ENCODE measurements at places on chromosomes 2 and 18.

GRCh38 chr2:163247847-163248220 is 409.3 kb upstream of the KCNH7 start:
- no peak for DNase-seq

GRCh38 chr2:239267288-239267951 is 133.4 kb downstream of the HDAC4 start:
- DNase-seq = peak; percentile 77

DNA sequence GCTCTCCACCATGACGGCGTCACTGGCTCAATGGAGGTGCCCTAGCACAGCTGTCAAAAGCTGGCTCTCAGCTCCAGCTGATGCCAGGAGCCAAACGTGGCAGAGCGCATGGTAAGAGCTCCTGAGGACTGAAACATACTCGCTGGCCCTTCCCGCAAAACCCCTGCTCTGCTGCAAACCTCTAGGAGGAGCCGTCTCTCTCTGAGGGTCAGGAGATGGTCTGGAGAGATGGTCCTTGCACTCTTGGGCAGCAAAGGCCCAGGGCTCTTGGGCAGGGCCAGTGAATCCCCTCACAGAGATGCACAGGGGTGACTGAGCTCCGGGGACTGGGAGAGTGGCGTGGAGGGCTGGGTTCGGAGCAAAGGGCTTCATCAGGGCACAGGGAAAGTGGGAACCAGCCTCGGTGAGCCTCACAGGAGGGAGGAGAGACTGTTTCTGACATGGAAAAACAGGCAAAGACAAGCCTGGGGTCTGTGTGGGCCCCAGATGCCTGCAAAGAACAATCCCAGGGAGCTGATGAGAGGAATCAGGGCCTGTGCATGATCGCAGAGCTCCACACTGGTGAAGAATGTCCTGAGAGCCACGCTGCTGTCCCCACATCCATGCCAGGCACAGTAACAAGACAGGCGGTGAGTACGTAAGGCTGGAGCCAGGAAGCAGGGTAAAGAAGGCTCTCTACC is 17.2 kb downstream of the SNORC start:
- no peak for DNase-seq

DNA sequence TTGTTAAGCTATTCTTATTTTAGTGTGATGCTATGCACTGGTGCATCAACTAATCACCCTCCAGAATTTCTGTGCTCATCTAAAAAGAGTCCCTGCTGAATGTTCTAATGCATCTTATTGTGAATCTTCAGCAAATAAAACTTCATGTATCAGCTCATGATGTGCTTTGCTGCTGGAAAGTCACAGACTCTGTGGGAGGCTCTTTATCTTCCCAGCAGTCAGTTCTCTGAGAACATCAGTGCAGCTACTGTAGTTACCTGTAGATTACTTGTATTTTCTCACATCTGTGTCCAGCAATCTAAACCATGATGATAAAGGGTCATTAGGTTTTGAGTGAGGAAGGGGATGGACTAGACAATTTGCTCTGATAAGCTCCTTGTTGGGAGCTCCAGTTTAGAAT is 141.6 kb upstream of the SP3 start:
- DNase-seq = no peak

DNA sequence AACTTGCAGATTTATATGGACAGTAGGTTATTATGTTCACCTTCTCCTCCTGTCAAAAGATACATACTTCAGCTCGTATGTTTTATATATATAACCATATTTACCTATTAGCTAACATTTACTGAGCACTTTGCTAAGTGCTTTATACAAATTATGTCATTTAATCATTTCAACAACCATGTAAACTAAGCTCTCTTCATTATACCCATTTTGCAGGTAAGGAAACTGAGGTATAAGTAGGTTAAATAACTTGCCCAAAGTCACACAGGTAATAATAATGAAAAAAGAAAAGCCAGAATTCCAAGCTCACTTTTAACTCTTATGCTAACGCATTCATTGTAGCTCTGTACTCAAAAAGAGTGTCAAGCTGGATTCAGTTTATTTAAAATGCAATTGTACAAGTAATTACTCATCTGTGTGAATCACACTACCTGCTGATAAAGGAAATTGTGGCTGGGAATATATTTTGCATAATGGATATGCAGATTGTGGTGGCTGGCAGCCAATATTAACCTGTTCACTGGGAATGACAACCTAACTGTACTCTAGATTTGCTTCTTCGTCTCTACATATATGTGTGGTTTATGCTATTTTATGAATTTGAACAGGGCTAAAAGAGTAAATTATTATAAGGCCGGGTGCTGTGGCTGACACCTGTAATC is 20.6 kb downstream of the SLC16A14 start:
- no peak for DNase-seq

GRCh38 chr2:222451224-222451674 is 26.9 kb downstream of the SGPP2 start:
- no peak for DNase-seq

GRCh38 chr2:42854207-42854818 is 61.9 kb upstream of the HAAO start:
- no peak for DNase-seq

DNA sequence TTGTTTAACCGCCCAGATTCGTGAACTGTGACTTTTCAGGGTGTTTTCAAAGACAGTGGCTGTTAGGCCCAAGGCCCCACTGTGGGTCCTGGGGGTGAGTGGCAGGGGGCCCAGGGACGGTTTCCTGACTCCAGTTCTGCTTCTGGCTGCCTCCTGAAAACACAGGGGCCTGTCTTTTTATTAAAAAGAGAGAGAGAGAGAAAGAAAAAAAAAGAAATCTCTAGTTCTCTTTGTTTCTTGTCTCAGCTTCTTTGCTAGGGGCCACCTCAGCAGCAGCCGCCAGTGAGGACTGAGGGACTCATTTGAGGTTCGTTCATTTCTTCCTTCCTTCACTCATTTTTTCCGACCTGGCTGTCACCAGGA is 15.4 kb upstream of the E2F6 start:
- no peak for DNase-seq

DNA sequence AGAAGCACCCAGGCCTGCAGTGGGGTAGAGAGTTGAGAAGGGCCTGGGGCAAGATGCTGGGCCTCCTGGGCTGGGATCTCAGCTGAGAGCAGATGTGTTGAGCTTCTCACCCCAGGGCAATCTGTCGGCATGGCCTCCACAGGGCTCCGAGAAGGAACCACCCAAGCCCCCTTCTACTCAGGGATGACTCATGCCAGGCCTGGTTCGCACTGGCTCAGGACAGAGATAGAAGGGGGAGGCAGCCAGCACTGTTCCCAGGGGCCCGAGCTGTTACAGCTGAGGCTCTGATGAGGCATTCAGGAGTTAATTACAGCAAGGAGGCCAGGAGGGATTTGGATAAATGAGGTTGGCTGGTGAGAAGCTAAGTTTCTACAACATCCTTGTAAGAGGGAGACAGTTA is 62.5 kb downstream of the CENPO start:
- no peak for DNase-seq

DNA sequence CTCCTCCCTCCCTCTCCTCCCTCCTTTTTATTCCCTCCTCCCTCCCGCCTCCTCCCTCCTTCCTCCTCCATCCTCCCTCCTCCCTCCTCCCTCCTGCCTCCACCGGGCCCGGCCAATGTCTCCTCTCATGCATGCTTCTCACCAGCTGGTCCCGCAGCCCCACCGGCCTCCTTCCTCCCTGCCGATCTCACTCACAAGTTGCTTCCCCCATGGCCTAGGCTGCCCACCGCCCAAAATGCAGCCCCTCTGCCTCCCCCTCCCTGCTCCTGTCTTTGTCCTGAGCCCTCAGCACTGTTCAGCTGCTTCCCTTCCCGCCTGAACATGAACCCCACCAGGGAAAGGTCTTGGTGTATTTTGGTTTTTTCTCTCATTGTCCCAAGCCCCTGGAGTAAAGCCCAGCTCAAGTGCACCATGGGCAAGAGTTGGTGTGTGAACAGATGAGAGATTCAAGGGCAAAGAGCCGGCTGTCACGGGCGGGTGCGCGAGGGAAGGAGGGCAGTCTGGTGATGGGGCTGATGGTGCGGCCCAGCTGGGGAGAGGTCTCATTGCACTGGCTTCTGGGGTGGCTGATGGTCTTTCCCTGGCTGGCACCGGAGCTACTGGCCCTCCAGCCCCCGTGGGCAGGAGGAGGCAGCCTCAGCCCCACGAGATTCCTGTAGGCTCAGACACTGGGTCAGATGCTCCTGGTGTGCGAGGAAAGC is 117.6 kb downstream of the TWIST2 start:
- DNase-seq = no peak

GRCh38 chr2:197704434-197705120 is 592 bp upstream of the MARS2 start:
- no peak for DNase-seq

DNA sequence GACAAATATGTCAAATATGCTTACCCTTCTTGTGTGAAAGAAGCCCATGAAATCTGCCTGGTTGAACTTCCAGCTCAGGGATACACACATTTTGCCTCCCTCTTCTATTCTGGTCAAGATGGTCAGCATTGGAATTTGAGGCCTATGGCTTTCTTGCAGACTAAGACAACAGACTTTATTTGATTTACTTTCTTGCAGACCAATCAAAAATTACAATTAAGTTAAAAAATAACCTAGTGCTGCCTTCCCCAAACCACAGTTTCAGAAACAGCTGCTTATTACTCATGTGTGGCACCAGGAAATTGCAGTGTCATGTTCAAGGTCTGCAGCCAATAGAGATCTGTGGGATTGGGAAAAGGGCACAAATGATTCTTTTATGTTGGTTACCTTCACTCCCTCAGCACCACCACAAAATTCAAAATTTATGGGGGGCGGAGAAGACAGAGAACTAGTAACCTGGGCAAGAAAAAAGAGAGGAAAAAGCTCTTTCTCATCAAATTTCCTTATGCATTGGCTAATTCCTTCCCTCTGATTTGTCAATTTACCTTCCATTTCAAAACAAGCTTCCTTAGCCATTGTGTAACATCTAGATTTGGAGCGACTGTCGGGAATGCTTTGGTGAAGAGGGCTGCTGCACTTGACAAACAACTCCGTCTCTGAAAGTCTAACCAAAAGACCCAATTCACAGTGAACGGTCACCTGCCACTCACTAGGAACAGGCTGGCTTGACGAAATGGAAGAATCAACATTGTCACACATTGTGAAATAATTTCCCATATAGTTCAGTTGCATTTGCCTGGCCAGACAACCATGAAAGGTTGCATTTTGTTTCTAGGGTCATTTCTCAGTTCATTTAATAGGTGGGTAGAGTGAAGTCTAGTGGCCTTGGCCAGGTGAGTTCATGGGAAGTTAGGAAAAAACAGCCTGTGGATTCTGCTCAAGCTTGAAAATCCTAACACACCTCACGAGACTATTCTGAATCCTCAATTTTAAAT is 100.4 kb upstream of the FZD5 start:
- DNase-seq = no peak

DNA sequence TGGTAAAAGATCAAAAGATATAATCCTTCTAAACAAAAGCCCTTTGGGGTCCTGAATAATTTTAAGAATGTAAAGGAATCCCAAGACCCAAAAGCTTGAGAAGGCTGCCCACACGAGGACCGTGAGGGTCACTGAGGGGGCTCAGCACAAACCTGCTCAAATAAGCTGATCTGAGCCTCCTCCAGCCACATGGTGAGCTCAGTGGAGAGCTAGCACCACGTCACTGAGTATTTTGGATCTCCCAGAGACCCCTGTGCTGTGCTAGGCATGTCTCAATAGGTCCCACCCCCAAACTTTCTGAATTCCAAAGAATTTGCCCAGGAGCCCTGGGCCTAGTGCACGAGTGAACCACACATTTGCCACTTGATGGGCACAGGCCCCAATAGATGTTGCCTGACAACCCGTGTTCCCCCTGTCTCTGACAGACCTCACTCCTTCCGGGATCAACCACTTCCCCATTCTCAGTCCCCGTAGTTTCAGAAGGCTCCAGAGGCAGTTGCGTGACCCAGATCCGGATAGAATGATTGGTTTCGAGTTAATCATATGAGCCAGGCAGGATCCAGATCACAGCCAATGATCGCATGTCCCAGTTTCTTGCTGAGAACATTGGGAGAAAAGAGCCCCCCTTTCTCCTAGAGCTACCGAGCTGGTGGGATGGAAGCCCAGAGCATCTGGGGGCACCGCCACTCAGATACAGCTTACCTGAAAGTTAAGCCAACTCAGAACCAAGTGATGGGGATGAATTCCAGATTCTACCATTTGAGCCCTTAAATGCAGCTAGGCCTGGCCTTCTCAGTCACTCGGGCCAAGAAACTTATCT is 203.8 kb downstream of the TNS1 start:
- DNase-seq = no peak

GRCh38 chr2:168180483-168180882 is 66.9 kb downstream of the STK39 start:
- no peak for DNase-seq

- no peak for DNase-seq
Measured at GRCh38 chr2:170159060-170159459, 18.9 kb upstream of the MYO3B start.

DNA sequence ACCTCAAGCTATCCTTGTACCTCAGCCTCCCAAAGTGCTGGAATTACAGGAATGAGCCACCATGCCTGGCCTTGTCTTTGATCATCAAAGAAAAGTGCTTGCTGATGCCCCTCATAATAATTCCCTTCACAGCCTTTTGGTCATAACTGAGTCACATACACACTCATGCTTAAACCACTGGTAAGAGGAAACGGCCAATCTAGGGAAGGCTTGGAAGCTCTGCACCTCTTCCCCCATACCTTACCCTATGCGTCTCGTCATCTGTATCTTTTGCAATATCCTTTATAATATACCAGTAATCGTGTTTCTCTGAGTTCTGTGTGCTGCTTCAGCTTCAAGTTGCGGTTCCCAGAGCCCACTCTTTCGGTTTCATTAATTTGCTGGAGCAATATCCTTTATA is 4.8 kb upstream of the RNF138 start:
- no peak for DNase-seq

DNA sequence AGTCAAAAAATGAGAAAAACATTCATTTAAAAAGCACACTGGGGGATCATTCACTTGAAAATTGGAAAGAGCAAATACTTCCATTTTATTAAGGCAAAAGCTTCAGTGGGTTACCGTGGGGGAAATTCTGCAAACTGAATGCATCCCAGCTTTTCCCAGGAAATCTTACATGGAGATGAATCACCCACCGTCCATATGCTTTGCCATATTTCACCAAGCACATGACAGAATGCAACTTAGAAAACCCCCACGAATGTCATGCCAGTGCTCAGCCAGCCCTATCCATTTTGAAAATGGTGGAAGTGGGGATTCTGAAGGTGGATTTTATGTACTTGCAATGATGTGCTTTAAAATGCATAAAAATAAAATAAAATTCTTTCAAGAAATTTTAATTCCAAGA is 485.5 kb upstream of the ID2 start:
- DNase-seq = no peak

- DNase-seq = no peak
Measured at GRCh38 chr2:8606649-8607550, 75.0 kb upstream of the ID2 start.

GRCh38 chr2:238709325-238710025 is 138.4 kb upstream of the TWIST2 start:
- no peak for DNase-seq

GRCh38 chr2:136858656-136859055 is 93.3 kb downstream of the THSD7B start:
- no peak for DNase-seq

DNA sequence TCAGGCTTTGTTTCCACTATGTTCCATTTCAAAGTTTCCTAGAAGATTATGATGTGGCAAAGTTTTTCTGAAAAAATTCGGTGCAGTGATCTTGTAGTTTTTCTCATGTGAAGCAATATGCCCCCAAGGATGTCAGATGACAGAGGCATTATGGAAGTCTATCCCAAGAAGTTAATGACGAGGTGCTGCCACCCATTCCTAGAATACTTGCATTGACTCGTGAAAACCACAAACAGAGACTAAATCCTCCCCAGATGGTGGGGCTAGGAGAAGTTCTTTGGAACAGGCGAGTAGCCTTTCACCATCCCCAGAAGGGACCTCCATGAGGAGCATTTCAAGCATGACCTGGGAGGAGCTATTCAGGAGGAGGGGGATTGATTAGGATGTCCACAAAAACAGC is 40.2 kb upstream of the COPS8 start:
- no peak for DNase-seq

Measured in stimulated activated CD4-positive, alpha-beta T cell treated with anti-CD3 and anti-CD28 coated beads, Interleukin-1b, Interleukin-23, amount 100 ng/mL, for 1 hour (primary cell).